Stimulated activated CD8-positive, alpha-beta memory T cell treated with anti-CD3 and anti-CD28 coated beads, Interleukin-4, amount 100 ng/mL, for 1 hour (primary cell): ENCODE measurements at places on chromosomes 7 and 10.

DNA sequence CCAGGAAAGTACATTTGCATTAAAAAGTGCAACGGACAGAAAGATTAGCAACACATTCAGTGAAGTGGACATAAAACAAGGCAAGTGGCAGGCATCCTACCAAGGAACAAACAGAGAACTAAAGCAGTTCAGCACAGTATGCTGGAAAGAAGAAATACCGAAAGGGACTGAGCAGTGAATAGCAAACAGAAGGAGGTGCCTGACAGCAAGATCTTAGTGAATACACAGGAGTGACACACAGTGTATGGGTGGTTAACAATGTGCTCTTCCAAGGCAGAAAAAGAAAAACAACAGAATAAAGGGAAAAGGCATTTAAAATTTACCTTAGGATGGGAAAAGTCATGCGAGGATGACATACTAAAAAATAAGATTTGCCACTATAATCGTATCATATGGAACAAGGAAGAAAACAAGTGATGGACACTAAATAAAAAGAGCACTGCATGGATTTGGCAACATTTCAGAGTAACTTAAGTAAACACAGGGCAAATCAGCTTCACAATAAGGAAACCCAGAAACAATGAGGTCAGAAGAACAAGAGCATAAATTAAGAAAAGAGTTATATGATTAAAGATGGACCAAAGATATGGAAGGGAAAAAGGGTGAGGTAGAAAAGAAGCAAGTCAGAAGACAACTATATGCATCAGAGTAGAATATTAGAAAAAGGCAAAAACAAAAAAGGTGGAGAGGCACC is 29.5 kb downstream of the MEST start:
- DNase-seq: no peak

- DNase-seq: no peak
Measured at GRCh38 chr10:102324061-102324460, 71.4 kb upstream of the NFKB2 start.

- no peak for DNase-seq
Measured at GRCh38 chr7:16822029-16822428, 17.2 kb upstream of the AGR2 start.

- DNase-seq: no peak
Measured at GRCh38 chr7:143048827-143049226, 3.3 kb upstream of the OR6V1 start.

DNA sequence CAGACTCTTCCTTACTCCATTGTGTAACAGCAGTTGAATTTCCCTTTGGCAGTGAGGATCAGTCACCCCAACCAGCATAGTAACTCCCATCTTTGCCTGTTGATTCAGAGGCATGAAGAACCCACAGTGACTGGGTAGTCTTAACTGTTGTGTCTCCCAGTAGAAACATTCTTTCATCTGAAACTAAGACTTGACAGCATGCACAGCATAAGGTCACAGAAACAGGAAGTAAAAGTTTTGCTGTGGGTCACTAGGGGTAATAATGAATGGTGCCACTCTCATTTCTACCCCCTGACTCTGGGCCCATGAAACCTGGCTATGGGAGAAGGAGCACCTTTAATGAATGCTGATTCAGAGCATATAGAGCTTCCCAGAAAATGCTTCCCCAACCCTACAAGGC is 8.3 kb upstream of the FRMPD2 start:
- DNase-seq: no peak

- DNase-seq: no peak
Measured at GRCh38 chr10:43201545-43202131, 63.4 kb downstream of the CSGALNACT2 start.
